ENCODE measurements at places on chromosomes 13 and 19. TPM values are rescaled to one million over a fixed set of nuclear protein-coding genes. Genes with fewer than 3 reads are reported as not detected.

The UNC13A gene
- total RNA-seq, result 0.14 TPM

The THAP8 gene
- total RNA-seq, result 2.8 TPM

The ZNF560 gene
- 1.6 TPM for total RNA-seq

The HIF3A gene
- not detected for total RNA-seq

The PNMA8A gene
- 4.7 TPM for total RNA-seq

The CFAP97D2 gene
- not detected for total RNA-seq

The ZNF44 gene
- 9.6 TPM for total RNA-seq

The KASH5 gene
- not detected for total RNA-seq

The PNMA8B gene
- under 0.01 TPM for total RNA-seq

The GNG7 gene
- total RNA-seq, result under 0.01 TPM
